H7 (cell line): ENCODE measurements at places on chromosomes 4 and X.

- DNase-seq: no peak
These were observed 257.1 kb downstream of the BCOR start for GRCh38 chrX:39840581-39841093.

DNA sequence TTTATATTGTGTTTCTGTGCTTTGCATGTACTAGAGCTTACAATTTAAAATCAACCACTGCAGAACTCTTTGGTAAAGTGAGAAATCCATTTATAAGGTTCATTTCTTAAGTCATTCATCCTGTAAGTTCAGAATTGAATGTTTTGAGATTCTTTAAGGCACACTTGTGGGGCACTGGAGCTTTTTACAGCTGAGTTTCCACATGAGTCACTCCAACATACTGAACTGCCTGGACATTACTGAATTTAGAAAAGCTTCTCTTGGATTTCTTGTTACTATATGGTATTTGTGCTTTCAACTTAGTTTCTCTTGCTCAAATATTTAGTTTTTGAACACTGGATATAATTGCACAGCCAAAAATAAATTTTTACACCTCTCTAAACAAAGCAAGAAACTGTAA lies 226.3 kb downstream of the PACRGL start:
- DNase-seq: no peak

GRCh38 chr4:7557456-7557855 lies 122.7 kb upstream of the PSAPL1 start:
- DNase-seq: no peak

- DNase-seq: no peak
These were observed 43.7 kb downstream of the FHDC1 start for GRCh38 chr4:152979731-152980330.

GRCh38 chrX:86133761-86134160 lies 14.5 kb upstream of the DACH2 start:
- DNase-seq: peak; percentile 11

DNA sequence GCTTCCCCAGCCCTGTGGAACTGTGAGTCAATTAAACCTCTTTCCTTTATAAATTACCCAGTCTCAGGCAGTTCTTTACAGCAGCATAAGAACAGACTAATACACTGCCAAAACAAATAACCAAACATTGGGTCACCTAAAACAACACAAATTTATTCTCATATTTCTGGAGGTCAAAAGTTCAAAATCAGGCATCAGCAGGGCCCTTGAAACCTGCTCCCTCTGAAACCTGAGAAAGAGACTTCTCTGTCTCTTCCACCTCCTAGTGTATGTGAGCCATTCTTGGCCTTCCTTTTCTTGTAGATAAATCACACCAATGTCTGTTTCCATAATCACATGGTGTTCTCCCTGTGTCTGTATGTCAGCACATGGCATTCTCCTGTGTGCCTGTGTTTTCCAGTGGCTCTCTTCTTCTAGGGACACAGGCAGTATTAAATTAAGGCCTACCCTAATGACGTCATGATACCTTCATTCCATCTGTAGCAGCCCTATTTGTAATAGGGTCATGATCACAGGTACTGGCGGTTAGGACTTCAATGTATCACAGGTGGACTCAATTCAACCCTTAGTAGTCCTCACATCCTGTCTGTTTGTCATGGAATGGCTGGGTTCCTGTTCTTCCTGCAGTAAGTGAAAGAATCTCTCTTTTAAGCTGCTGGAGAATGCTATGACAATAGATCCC lies 147.3 kb upstream of the CLNK start:
- DNase-seq: peak; percentile 2

DNA sequence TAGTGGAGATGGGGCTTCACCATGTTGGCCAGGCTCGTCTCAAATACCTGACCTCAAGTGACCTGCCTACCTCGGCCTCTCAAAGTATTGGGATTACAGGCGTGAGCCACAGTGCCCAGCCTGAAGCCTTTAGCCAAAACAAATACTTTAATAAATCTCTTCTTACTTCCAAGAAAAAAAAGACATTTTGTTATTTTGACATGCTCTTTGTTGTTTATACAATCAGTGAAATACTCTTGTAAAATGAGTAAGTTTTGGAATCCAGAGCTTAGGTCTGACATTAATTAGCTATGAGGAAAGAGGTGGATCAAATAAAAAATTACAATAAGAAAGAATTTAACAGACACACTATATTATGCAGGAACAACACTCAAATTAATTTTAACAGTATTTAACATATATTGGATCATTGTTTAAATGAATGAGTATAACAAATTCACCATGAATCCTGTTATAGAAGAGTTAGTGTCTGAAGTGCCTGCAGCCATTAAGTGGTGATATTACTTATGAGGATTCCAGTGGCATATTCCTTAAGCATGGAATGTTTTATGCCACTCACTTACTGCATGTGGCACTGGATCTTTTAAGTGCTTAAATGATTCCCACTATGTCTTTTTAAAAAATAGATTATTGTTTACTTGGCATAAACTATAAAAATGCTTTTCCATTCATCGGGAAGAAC lies 260.1 kb upstream of the GIMD1 start:
- no peak for DNase-seq

GRCh38 chrX:3455796-3456195 lies 109.3 kb upstream of the MXRA5 start:
- DNase-seq: no peak

DNA sequence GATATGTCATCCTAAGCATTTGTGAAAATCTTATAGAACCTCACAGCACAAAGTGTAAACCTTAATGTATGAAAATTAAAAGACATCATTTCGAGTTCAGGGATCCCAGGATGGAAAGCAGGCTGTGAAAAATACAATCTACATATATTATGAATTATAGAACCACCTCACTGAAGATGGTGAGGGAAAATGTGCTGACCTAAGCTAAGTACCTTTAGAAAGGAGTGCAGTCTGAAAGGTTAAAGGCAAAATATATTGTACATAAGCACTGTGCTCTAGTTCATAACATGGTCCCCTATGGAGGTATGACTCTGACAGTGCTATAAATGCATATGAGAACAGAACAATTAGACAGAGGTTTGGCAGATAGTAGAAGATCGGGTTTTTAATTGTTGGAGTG lies 368.6 kb downstream of the TMA16 start:
- no peak for DNase-seq

- DNase-seq: no peak
These were observed 6.8 kb upstream of the OCIAD2 start for GRCh38 chr4:48913346-48913745.

- no peak for DNase-seq
These were observed 112.8 kb upstream of the MAP3K15 start for GRCh38 chrX:19628011-19628575.

- DNase-seq: no peak
These were observed 264.5 kb downstream of the IL15 start for GRCh38 chr4:141900856-141901255.

DNA sequence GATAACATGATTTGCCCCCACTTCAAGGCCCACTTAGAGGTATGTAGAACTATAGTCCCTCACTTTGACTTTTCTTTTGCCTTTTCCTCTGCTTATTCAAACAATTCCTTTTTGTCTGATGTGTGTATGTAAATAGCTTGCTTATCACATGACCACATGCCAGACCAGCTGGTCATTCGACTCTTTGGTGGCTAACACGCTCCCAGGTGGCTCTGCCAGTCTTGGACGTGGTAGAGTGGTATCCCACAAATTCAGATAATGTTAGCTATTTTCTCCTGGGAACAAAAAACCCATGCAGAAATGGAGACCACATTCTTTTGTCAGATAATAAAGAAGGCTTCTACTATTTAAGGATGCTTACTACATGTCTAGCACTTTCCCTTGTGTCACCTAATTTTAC lies 47.9 kb downstream of the ARHGAP24 start:
- no peak for DNase-seq

DNA sequence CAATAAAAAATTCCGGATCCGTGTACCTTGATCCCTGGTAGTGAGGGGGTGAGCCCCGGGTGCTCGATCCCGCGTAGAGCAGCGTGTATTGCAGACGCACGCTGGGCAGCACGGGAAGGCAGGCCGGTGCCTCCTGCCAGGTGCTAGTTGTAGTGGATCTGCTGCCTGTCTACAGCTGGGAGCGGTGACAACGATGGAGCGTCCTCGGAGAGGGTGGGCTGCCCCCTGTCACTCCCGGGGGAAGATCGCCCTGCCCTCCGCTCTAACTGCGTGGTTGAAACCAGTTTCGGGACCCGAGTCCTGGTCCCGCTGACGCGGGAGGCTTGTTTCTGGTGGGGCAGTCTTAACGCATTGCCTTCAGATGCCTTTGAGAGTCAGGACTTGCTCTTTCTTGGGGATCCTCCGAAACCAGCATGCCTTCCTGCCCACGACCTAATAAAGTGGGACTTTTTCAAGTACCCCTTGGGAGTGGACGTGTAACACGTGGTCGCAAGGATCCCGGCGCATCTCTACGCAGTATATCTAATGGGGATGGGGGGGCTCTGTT lies 2.7 kb upstream of the NKX6-1 start:
- peak; percentile 61 for DNase-seq

GRCh38 chr4:25956260-25956659 lies 42.2 kb downstream of the SMIM20 start:
- no peak for DNase-seq

DNA sequence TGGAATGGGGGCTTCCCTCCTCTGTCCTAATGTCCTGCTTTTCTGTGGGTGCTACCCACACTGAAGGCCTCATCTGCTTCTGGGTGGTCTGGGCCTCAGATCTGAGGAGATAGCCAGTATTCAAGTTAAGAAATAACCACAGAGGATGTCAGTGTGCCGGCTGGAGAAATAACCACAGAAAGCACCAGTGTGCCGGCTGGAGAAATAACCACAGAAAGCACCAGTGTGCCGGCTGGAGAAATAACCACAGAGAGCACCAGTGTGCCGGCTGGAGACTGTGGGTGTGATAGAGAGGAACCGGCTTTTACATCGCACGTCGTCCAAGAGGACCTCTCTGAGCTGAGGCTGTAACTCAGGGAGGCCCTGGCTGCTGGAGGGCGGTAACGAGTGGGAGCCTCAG lies 65.7 kb upstream of the PSAPL1 start:
- DNase-seq: no peak

DNA sequence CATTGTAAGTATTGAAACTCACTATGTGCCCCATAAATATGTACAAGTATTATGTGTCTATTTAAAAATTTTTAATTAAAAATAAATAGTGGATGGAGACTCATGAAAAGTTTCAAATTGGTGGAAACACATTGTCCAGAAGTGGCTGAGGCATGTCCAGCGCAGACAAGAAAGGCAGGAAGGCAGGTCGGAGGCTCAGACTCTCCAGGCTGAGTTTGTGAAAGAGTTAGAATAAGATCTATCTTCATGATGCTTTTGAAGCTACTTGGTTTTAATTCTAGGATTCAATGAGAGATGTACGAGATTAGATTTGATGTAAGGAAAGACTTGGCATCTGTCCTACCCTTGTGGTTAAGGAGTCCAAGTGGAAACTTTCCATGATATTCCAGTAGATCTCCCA lies 19.8 kb downstream of the PNMA6F start:
- no peak for DNase-seq

- no peak for DNase-seq
These were observed 30.0 kb downstream of the ZCCHC12 start for GRCh38 chrX:118853596-118853995.

- peak; percentile 71 for DNase-seq
These were observed 61.4 kb downstream of the AGA start for GRCh38 chr4:177380730-177381287.

GRCh38 chr4:151541389-151542071 lies 132.6 kb downstream of the FHIP1A start:
- DNase-seq: no peak

DNA sequence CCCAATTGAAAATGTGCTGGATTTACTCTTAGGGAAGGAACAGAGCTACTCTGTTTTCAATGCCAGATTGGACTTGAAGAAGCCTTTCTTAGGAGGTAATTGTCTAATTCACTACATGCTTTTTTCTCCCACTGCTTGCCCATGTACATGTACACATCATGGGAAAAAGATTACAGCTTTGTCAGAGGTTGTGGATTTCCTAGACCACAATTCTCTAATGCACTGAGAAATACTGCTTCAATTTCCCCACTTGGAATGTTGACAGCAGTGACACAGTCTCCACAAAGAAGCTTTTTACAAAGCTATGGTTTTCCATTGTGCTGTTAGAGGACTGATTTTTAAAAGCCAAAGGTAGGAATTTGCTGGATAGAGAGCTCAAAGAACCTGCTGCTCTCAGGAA lies 19.5 kb downstream of the ZAR1 start:
- DNase-seq: no peak

- DNase-seq: no peak
These were observed 37.2 kb downstream of the TBC1D9 start for GRCh38 chr4:140719022-140719421.
